Fibroblast of mammary gland (primary cell): ENCODE measurements at places on chromosomes 4 and X.

GRCh38 chr4:102355748-102356147, 10.5 kb upstream of the SLC39A8 start:
- DNase-seq: no peak

GRCh38 chrX:131595120-131595519, 51.2 kb downstream of the OR13H1 start:
- DNase-seq: peak; percentile 46

- DNase-seq: peak; percentile 94
These were observed 56.4 kb downstream of the IRF2 start for GRCh38 chr4:184417802-184418511.

DNA sequence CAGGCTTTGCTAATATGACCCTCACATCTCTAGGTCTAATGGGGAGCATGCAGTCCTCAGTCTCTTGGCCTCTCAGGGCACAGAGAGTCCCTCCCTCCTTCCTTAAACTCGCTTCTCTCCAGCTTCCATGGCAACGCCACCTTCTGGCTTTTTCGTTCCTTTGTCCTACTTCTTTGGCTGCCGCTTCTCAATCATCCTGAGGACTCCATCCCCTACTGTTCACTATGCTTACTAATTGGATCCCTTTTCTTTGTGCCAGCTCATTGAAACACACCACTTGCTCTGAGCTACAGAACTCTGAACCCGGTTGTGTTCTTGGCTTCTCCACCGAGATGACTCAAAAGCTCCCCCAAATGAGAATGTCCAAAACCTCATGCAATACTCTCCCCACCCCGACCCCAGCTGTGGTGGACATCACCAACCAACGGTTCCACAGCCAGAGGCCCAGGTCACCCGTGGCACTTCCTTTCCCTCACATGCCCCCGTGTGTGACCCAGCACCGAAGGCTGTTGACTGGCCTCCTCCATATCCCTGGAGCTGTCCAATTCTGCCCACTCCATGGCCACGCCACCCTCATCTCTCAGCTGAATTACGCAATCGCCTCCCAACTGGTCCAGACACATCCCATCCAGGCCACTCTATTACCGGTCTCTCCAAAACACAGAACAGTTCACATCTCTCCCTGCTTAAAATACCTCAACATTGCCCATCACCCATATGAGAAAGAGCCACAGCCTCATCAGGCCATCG, 34.7 kb downstream of the CRMP1 start:
- no peak for DNase-seq

DNA sequence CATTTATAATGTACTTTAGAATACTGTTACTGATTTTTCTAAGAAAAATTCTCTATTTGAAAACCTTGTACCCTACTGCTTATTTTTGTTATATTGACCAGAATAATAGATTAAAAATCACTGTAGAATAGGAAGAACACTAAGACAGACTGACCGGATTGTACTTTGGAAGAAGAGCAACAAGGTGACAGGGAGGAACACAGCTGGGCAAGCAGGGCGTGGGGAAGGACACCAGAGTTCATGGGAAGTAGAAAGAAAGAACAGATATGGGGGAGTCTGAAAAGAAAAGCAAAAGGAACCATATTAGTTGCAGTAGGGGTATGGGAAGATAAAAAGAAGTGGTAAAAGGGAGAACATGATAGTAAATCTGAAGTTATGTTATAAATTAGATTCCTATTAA, 38.6 kb downstream of the TXK start:
- no peak for DNase-seq

DNA sequence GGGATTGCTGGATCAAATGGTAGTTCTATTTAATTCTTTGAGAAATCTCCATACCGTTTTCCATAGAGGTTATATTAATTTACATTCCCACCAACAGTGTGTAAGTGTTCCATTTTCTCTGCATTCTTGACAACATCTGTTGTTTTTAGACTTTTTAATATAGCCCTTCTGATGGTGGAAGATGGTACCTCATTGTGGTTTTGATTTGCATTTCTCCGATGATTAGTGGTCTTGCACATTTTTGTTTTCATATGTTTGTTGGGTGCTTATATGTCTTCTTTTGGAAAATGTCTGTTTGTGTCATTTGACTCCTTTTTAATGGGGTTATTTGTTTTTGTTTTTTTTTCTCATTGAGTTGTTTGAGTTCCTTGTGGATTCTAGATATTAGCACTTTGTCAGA, 75.3 kb upstream of the PUDP start:
- no peak for DNase-seq

- no peak for DNase-seq
These were observed 14.6 kb upstream of the SPRY1 start for GRCh38 chr4:123381996-123382395.

DNA sequence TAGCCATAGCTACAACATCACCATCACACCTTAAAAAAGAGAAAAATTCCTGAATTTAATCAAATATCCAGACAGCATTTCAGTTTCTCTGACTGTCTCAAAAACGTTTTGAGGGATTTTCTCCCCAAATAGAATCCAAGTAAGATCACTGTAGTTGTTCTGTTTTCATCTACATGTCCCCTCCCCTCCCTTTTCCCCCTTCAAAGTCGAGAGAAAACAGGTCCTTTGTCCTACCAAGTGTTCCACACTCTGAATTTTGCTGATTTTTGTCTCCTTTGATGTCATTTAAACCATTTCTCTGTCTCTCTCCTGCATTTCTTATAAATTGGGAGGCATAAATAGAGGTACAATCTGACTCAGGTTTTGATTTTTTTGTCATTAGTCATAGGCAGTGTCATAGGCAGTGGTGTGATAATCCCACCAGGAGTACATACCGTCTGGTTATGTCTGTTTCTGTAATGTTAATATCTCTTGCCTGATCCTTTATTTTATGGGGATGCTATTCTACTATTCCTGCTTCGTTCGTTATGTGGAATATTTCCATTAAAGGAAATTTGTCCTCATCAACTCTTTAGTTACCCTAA, 348.6 kb downstream of the PTTG2 start:
- peak; percentile 65 for DNase-seq

DNA sequence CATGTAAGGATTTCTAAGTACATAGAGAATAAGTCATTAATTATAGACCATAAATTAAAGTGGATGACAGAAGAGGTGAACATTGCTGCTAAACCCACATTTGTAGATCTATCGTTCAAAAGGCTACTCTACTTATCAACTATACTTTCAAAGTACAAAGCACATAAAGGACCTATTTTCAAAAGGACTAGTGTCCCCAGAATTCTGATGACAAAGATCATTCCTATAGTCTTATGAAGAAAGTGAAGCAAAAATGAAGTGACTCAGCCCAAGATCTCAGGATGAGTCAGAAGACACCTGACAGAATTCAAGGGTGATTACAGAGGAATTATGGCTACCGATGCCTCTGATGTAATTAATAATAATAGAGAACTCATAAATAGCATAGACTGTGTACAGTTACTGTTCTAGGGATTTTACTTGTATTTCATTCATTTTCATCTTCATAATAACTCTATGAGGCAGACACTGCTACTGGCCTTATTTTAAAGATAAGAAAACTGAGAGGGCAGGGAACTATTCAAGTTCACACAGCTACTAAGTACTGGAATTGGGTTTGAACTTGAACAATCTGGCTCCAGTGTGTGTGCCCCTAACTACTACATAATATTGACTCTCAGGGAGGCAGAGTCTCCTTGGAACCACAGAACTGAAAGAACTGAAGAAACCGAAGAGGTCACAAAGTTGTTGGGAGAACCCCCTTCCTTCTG, 17.1 kb downstream of the USP46 start:
- peak; percentile 76 for DNase-seq

GRCh38 chr4:12146339-12146738, 717.6 kb upstream of the HS3ST1 start:
- DNase-seq: no peak

- DNase-seq: no peak
These were observed 2.9 kb downstream of the TMEM129 start for GRCh38 chr4:1718095-1718850.

DNA sequence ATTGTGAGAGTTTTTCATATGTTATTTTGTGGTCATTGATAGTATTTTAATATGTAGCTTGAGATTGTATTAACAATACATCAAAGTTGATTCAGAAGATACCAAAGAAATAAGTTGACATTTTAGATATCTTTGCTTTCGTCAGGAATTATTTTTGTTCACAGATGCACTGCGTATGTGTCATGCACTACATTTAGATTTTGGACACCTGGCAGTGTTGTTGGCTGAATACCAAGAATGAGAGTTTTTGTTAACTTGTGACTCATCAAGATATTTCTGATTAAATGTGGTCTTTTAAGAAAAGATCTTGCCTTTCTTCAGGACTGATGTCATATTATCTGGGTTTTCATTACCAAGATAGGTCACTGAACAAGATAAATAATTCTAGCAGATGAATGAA, 633.4 kb downstream of the CENPC start:
- DNase-seq: peak; percentile 2

DNA sequence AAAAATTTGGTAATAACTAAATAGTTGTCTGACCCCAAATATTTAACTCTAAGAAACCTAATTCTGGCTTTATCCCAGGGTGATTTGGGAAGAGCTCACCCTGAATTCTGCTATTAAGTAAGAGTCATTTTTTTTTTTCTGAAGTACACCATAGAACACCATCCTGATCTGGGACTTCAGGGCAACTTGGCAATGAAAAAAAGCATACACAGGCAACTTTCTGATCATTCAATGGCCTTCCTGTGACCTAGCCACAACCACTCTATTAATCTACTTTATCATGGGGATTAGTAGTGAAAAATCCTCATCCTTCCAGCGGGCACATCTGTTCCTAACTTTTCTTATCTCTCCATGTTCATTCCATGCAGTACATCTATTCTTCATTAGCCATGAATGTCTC, 333.2 kb upstream of the MAD2L1 start:
- DNase-seq: no peak

GRCh38 chr4:107804956-107805355, 19.8 kb upstream of the SGMS2 start:
- DNase-seq: no peak

DNA sequence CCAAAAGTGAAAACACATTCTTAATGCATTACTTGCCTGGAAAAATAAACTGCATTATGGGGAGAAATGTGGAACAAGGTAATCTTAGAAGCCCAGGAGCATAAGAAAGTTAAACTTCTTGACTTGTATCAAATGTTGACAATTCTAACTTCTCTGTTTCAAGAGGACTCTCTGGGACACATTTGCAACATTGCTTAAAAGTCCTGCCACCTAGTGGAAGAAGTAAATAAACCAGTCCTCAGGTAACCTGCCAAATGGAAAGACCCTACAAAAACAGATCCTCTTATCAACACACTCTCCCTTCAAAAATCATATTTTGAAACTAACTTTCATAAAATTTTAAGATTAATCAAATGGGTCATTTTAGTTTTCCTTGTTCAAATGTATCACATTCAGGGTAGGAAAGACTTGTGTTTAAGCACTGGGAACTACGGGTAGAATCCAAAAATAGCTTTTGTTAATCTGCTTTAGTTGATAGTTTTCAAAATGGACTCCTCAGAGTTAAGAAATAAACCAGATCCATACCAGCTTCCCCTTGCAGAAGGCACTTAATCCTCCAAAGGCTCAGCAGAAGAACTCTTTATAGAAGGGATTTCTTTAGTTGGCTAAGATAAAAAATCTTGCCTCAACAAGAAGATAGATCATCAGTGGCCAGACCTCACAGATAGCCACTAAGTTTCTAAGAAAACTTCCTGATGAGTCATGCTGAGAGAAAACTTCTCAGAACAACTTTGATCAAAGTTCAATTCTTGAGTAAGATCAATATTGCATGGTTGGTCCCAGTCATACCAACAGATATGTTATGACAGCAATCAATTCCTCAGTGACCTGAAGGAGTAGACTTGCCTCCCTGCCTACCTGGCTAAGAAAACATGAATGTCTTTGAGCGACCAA, 141.7 kb downstream of the HHIP start:
- DNase-seq: peak; percentile 58

- DNase-seq: peak; percentile 62
These were observed 13.6 kb downstream of the CHST7 start for GRCh38 chrX:46587158-46587557.

DNA sequence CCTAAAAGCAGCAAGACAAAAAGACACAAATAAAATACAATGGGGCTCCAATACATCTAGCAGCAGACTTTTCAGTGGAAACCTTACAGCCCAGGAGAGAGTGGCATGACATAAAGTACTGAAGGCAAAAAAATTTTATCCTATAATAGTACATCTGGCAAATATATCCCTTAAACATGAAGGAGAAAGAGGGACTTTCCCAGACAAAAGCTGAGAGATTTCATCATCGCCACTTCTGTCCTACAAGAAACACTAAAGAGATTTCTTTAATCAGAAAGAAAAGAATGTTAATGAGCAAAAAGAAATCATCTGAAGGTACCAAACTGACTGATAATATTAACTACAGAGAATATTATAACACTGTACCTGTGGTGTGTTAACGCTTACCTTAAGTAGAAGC, 86.4 kb downstream of the ANKRD17 start:
- DNase-seq: no peak

DNA sequence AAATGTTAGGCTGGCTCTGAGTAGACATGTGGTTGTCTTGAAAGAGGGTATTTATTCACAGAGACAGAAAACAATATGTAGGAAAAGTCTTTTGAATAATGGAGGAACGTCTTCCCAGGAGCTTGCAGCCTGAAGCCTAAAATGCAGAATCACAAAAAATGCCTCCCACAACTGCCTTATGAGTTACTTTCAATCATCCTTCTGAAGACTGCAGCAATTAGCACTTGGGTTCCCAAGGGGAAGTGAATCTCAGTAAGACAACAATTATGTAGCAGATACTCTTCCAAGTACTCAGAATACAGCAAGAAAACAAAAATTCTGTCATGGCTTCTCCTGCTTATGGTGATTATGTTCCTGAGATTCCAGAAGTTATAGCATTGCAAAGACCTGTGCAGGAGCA, 166.6 kb upstream of the TBL1X start:
- no peak for DNase-seq

- no peak for DNase-seq
These were observed 466.6 kb upstream of the PABPC4L start for GRCh38 chr4:134668237-134668636.

DNA sequence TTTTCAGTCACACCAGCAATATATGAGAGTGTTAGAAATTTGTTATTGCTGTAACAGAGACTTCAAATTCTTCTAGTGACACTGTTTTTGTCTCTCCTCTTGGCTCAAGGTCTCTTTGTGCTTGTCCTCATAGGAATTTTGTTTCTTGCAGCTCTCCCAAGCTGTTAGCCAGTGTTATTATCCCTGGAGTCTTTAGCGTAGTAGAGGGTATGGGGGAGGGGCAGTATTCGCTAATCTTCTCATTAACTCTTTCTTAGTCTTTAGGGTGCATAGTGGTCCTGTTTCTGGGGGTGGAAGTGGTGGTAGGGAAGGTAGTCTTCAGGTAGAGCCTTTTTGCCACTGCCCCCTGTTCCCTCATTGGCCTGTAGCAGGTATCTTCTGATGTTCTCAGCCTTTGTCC, 79.4 kb downstream of the JADE3 start:
- DNase-seq: no peak

- peak; percentile 24 for DNase-seq
These were observed 522.8 kb downstream of the GLUD2 start for GRCh38 chrX:121570072-121570841.

- peak; percentile 44 for DNase-seq
These were observed 370.7 kb downstream of the GPAT3 start for GRCh38 chr4:83906561-83906960.

- no peak for DNase-seq
These were observed 790.1 kb downstream of the TECRL start for GRCh38 chr4:63618883-63619718.
